A549 treated with AZD2906 at 1 μM for 4 hours (cell line): ENCODE measurements at places on chromosomes 12 and 14. TPM values are rescaled to one million over a fixed set of nuclear protein-coding genes. Genes with fewer than 3 reads are reported as not detected.

Gene RHOJ
- total RNA-seq, result not detected in 5 replicates

Gene PLEKHG7
- not detected in 5 replicates for total RNA-seq

Gene C12orf54
- total RNA-seq, result not detected in 5 replicates

Gene SUSD6
- 6.7 to 7.8 TPM (median 7.1 TPM) in 5 replicates for total RNA-seq

Gene GLIPR1L2
- total RNA-seq, result 0.14 to 0.24 TPM (median 0.17 TPM) in 4 of 5 replicates, not detected in the other

Gene DDHD1
- total RNA-seq, result 5.4 to 6.7 TPM (median 6.3 TPM) in 5 replicates

Gene RHEBL1
- total RNA-seq, result 3.2 to 5.1 TPM (median 4.1 TPM) in 5 replicates

Gene PDZRN4
- 0.02 to 0.03 TPM (median 0.03 TPM) in 3 of 5 replicates, not detected in the others for total RNA-seq

Gene MYO1A
- 0.10 to 0.34 TPM (median 0.29 TPM) in 5 replicates for total RNA-seq

Gene RGS6
- not detected in 5 replicates for total RNA-seq

Gene CLECL1
- not detected in 5 replicates for total RNA-seq

Gene UNG
- total RNA-seq, result 90.2 to 99.4 TPM (median 90.8 TPM) in 5 replicates

Gene KRT75
- total RNA-seq, result 0.09 to 0.17 TPM (median 0.11 TPM) in 4 of 5 replicates, not detected in the other

Gene TEX52
- total RNA-seq, result not detected in 5 replicates

Gene SLC6A15
- total RNA-seq, result 3.6 to 4.7 TPM (median 4.0 TPM) in 5 replicates

Gene SERPINA12
- 0.08 TPM in 1 of 5 replicates, not detected in the others for total RNA-seq

Gene CCDC184
- total RNA-seq, result 2.4 to 3.3 TPM (median 2.8 TPM) in 5 replicates

Gene ESPL1
- total RNA-seq, result 15.3 to 20.4 TPM (median 18.2 TPM) in 5 replicates

Gene LRIG3
- total RNA-seq, result 3.5 to 5.1 TPM (median 4.1 TPM) in 5 replicates

Gene GRIN2B
- total RNA-seq, result 3.0 to 4.9 TPM (median 4.2 TPM) in 5 replicates

Gene SERPINA6
- 1.4 to 2.0 TPM (median 1.6 TPM) in 5 replicates for total RNA-seq

Gene DHRS1
- total RNA-seq, result 9.9 to 12.1 TPM (median 12.0 TPM) in 5 replicates

Gene KRT7
- total RNA-seq, result 5,269 to 6,220 TPM (median 5,903 TPM) in 5 replicates

Gene EGLN3
- 4.2 to 5.6 TPM (median 4.7 TPM) in 5 replicates for total RNA-seq
